ENCODE measurements at places on chromosomes 6 and 20.
A peak's percentile ranks its signal among the peaks of the same experiment; 100 is the strongest.

GRCh38 chr6:36807750-36808149 lies 31.5 kb downstream of the CPNE5 start:
- no peak for DNase-seq

DNA sequence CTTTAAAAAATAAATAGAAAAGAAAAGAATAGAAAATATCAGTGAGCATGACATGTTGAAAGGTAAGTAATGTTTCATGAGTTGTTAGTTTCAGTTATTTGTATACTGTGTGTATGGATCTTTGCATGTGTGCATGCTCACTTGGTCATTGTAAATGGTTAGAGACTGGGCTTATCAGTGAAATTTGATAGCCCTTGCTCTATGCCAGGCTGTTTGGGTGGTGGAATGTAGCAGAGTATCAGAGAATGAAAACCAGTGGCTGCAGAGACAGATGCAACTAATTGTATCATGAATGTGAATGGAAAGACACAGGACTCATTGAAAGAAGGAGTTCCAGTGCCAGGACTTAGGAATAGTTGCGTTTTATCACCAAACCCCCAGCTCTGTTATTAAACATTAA lies 4.2 kb downstream of the GSTA2 start:
- no peak for DNase-seq

- no peak for DNase-seq
Measured at GRCh38 chr6:156175971-156176421, 601.2 kb upstream of the ARID1B start.

GRCh38 chr6:31577579-31577966 lies 2.2 kb downstream of the TNF start:
- DNase-seq, result no peak

- DNase-seq, result no peak
Measured at GRCh38 chr6:4814212-4814611, 38.0 kb downstream of the CDYL start.

DNA sequence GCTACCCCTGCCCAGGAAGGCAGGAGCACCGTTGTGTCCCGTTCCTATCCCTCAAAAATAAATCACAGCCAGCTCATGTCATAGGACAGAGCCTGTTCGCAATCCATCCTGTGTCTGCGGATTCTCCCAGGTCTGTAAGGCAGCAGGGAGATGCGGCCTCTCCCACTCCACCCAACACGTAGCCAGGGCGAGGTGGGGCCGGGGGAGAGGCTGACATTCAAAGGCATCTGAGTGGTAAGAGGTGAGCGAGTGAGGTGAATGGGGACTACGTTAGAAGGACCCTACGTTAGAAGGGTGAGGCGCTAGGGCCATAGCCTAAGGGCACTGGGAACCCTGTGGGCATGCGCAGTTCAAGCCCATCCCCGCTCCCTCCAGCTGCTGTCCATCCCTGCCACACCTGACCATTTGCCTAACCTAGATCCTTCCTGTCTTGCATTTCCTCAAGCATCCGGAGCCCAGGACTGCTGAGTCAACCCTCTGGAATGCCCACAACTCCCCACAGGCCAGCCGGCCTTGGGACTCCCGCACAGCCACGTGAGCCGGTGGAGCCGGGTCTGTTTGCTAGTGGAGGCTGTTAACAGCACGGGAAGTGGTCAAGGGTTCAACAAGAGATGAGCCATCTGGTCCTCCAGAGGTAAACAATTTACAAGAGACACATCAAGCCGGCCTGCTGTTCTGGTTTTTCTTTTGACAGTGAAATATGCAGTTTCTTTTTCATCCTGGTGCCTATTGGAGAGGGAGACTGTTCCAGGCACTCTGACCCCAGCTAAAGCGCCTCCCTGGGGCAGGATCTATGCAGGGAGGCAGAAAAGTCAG lies 45.9 kb downstream of the RIPOR3 start:
- DNase-seq, result no peak

- DNase-seq, result no peak
Measured at GRCh38 chr6:3693831-3694230, 57.7 kb downstream of the PXDC1 start.

GRCh38 chr6:53818858-53819609 lies 24.2 kb downstream of the LRRC1 start:
- DNase-seq, result no peak

- no peak for DNase-seq
Measured at GRCh38 chr20:55004044-55004443, 528.7 kb downstream of the DOK5 start.

DNA sequence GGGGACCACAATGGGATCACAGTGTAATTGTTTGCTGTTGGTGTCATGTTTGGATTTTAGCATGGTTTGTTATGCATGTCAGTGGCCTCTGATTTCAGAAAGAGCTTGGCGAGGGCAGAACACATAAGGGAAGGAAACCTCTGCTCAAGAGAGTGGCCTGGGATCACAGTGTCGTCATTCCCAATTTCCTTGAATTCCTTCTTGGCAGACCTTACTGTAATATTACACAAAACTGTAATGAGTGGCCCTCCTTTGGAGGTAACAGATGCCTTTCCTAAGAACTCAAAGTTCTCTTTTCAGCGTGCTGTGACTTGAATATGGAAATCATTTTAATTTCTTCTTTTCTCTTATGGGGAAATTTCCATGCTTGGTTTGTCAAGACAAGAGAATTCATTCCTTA lies 46.9 kb downstream of the JAG1 start:
- DNase-seq, result no peak

- DNase-seq, result peak; percentile 47
Measured at GRCh38 chr20:32204205-32205109, 3.1 kb downstream of the PLAGL2 start.

DNA sequence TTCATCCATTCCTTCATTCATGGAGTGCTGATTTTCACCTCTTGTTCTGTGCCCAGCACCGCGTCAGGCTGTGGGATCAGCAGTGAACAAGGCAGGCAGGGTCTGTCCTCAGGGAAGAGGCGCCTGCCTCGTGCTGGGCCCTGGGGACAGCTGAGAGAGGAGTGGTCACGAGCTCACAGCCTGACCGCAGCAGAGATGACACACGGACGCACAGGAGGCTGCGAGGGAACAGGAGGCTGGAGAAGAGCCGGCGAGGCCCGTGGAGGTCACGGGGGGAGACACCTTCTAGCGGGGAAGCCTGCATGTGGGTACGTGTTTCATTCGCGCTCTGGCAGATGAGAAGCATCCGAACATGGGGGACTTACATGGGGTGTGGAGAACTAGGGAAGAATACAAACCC lies 27.5 kb downstream of the PXDC1 start:
- DNase-seq, result no peak

GRCh38 chr6:160837146-160837545 lies 135.1 kb downstream of the PLG start:
- DNase-seq, result no peak

DNA sequence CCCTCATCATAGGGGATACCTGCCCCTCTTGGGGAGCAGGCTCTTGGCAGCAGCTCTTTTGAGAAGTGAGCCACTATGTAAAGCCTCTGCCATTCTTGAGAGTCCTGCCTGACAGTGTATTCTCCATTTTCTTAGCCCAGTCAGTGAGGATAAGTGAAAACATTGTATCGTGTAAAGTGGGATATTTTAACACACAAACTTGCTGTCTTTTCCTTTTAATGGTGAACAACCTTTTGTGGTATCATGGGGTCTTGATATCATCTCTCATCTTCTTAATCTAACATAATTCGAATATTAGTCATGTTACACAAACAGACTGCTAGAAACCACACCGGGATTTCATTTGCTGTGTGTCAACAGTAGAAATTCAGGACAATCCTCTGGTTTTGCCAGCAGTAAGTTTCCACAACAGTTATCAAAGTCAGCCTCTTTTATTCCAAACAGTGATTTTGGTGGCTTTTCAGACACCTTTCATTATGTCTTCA lies 136.2 kb downstream of the HIVEP1 start:
- DNase-seq, result no peak

GRCh38 chr20:40843251-40843650 lies 154.2 kb upstream of the MAFB start:
- no peak for DNase-seq

DNA sequence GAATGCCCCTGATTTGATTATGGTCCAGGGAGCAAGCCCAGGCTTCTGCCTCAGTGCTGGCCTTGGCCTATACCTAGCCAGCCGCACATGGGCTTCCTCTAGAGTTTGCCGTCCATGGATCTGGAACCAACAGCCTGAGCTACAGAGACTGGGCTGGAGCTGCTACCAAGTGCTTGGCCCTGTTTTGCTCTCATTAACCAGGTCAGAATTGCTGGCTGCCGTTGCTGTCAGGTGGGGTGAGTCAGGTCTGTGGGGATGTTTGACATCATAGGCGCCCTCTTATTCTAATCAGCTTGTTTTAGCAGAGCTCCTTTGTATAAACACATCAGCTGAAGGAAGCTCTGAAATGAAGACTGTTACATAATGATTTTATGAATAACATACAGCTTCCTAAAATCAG lies 83.1 kb upstream of the PHACTR2 start:
- no peak for DNase-seq

DNA sequence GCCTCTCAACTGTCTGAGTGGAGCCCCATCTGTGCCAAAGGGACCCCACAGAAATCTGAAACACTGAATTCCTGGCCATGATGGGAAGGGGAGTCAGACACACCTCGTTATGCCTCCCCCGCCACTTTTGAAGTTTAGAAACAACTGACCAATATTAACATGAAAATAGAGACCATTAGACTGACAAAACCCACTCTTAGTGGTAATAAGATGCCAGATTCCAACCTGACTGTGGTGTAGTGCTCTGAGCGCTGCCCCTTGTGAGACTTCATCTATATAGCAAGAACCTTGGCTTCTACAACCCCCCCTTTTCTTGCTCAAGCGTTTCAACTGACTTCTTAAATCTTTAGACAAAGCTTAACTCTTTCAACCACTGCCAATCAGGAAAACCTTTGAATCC lies 46.1 kb upstream of the UNC93A start:
- DNase-seq, result no peak

- no peak for DNase-seq
Measured at GRCh38 chr6:97443408-97444080, 160.5 kb upstream of the MMS22L start.

DNA sequence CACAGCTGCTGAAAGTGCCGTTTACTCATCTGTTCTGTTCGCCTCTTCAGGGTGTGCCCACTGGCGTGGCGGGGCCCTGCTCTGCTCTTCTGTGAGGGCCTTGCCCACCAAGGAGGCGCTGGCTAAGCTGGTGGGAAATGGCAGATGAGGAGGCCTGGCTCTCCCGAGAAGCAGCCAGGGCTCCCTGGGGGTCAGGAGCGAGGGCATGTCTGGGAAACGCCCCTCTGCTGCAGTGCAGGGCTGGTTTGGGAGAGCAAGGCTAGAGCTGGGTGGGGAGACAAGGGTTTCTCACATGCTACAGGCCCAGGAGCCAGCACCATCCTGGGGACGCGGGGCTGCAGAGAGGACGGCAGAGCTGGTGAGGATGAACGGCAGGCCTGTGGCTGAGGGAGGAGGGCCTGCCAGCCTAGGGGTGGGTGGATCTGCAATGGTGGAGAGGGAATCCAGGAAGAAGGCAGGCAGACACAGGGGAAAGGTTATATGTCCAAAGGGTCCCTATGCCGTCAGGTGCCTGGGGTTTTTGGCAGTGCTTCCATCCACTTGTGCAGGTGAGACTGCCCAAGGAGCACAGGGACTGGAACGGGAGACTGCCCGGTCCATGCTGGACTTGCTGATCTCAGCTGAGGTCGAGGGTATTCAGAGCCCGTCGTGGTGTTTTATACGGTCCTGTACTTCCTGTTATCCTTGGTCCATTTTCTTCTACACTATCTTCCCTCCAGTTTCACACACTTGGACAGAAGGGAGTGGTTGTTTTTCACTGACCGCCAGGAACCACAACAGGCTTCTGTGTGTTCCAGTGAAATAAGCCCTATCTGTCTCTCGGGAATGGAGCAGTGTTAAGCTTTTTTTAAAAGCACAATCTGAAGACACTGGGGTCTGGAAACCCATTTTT lies 119.2 kb downstream of the SYCP2 start:
- no peak for DNase-seq

- DNase-seq, result no peak
Measured at GRCh38 chr6:116990679-116991078, 113.6 kb downstream of the RFX6 start.

GRCh38 chr6:112348891-112349635 lies 1.9 kb downstream of the RFPL4B start:
- no peak for DNase-seq

DNA sequence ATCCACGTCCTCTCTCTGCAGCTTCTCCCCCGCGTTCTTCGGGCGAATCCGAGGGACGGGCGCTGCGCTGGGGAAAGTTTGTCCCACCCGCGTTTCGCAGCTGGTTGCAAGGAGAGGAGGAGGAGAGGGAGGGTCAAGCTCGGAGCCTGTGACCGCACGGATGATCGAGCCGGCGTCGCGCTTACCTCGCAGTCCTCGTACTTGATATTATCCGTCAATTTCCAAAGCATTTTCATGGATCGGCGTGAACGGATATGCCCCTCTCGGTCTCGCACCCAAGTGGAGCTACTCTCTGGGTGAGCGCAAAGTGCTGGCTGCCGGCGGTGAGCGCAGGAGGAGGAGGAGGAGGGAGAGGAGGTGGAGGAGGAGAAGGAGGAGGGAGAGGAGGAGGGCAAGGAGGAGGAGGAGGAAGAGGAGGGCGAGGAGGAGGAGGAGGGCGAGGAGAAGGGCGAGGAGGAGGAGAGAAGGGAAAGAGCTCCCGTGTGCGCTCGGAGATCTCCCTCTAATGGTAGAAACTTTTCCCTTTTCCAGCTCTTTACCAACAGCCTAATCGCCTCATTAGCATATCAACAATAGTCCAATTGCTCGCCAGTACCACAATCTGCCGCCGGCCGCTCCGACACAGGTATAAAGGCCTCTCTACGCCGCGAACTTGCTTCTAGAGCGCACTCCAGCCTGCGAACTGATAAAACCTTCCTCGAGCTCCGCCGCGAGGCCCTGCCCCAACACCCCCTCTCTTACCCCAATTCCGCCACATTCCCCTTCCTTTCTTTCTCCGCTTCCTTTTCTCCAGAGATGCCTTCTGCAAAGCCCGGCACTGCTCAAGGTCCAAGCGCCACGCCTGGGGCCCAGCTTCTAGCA lies at the start of gene TFAP2A:
Gene TFAP2A (minus strand): TSS at position 319 of the 861 bp plus-strand sequence. CDS start 83 bp downstream, at position 236.
- no peak for DNase-seq

DNA sequence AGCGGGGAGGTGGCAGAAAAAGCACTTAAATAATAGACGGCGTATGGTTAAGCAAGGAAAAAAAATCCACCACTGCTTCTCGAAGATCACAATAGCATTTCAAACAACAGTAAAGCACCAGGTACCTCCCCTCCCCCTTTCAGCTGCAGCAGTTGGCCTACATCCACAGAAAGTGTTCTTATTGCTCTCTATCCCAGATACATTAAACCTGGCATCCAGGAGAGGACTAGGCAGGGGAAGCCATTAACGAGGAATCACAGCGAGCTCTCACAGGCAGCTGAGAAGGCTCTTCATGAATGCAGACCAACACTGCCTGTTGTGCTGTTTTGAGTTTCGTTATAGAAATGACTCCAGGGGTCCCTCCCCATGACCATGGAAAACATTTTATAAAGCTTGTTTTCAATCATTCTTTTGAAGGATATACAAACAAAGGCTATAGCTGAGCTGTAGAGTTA lies 11.8 kb downstream of the FYN start:
- no peak for DNase-seq

GRCh38 chr6:146593986-146594385 lies 4.8 kb upstream of the ADGB start:
- DNase-seq, result no peak

Data from stimulated activated CD8-positive, alpha-beta memory T cell treated with anti-CD3 and anti-CD28 coated beads, Interleukin-7, amount 100 ng/mL, for 24 hours (primary cell).